ENCODE measurements at places on chromosomes 3 and 15. TPM values are rescaled to one million over a fixed set of nuclear protein-coding genes. Genes with fewer than 3 reads are reported as not detected.

DNA sequence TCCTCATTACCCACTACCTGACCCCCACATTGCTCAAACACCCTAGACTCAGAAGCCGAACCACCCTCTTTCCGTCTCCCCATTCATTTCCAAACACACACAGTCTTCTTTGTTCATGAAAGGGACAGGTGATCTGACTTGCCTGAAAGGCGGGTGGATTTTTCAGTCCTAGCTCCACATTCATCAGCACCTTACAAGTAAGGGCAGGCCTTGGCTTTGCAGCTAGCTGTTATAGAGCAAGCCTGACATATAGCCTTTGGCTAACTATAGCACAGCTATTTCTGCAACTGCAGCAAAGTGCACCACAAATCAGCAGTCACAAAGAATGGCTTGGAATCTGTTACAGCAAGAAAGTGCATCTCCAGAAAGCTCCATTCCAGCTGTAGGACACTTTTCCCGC, 139.8 kb downstream of the XXYLT1 start:
- no peak for DNase-seq

- no peak for DNase-seq
These were observed 71.2 kb downstream of the FAM43A start for GRCh38 chr3:194756791-194757325.

Gene MTHFS
- 22.1 TPM for total RNA-seq

- DNase-seq: no peak
These were observed 220.4 kb upstream of the GADL1 start for GRCh38 chr3:31114929-31115283.

Gene REC114
- not detected for total RNA-seq

- DNase-seq: no peak
These were observed 443.8 kb upstream of the TGFBR2 start for GRCh38 chr3:30162579-30162978.

Data from activated CD8-positive, alpha-beta memory T cell treated with anti-CD3 and anti-CD28 coated beads, Interleukin-2, amount 10 ng/mL, durations not matched to agents 7 days and 5 days (primary cell).